MM.1S (cell line): ENCODE measurements at places on chromosomes 4 and X.

DNA sequence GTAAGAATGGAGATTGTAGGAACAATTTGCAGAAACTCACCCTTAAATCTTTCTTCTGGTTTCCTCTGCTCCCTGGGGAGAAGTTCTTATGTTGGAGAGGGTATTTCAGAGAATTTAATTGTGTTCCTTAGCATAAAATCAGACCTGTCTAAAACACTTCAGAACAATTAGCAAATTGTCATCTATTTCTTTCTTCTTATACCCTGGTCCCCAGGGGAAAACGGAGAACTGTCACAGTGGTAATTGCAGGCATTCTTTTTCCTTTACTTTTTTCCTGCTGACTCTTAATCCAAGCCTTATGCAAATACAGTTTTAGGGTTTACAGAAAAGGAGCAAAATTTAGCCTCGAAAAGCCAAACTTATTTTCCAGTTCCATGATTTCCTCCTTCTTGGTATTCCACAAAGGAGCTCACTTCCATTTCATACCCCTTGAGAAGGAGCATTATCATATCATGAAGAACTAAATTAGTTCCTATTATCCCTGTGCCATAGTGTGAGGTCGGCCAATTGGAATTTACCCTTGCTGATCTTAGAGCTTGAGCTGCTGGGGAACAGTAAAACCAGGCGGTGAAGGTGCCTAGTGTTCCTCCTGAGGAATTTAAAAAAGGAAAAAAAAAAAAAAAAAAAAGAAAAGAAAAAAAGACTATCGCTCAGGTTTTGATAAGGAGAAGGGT is 173.8 kb downstream of the IL15 start:
- DNase-seq, result no peak

DNA sequence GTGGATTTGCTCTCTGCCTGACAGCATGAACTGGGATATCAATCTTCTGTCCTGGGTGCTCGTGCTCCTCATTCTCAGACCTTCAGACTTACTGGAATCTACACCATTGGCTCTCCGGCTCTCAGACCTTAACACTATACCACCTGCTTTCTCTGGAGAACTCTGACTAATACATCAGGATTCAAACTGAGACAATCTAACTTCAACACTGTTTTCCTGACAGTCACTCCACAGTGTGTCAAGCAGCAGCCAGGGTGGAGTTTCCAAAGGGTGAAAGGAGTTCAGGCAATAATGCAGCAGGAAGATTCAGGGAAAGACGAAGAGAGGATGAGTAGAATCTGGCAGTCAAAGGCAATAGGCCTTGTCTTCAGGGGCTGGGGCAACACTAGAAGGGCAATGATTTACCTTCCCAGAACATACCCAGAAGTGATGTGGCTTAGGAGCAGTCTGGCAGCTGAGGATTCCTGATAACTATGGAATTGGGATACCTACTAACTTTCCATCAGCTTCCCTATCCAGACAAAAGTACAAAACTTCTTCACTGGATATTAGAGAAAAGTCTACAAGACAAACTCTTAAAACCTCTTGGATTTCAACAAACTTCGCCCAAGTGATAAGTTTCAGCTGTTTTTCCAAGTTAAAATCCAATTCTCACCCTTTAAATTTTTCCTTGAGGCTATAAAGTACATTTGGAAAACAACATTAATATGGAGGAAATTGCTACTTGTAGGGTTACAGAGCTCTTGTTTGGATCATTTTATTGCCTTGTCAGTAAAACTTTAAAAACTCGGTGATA is 58.4 kb upstream of the SLIT2 start:
- DNase-seq, result peak; percentile 1

GRCh38 chr4:184196730-184197385 is 20.8 kb downstream of the ENPP6 start:
- DNase-seq, result no peak

- no peak for DNase-seq
These were observed 76.9 kb downstream of the LRRC66 start for GRCh38 chr4:51943221-51943620.

DNA sequence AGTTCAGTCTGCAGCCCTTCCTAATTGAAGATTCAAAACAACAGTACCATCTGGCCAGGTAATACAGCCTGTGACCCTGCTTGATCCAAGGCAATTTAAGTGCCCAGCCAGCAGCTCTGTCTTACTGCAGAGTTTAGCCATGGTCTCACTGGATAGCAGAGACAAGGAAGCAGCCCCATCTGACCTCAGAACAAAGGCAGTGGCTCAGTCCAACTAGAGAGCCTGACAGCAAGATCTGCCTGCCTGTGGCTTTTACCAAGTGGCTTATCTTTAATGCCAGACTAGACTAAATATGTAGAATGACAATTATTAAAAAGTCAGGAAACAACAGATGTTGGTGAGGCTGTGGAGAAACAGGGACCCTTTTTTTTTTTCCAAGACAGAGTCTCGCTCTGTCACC is 293.4 kb downstream of the DTHD1 start:
- DNase-seq, result no peak

- no peak for DNase-seq
These were observed 16.4 kb upstream of the PORCN start for GRCh38 chrX:48492293-48492910.

GRCh38 chrX:138946926-138947325 is 235.4 kb upstream of the FGF13 start:
- DNase-seq, result no peak

DNA sequence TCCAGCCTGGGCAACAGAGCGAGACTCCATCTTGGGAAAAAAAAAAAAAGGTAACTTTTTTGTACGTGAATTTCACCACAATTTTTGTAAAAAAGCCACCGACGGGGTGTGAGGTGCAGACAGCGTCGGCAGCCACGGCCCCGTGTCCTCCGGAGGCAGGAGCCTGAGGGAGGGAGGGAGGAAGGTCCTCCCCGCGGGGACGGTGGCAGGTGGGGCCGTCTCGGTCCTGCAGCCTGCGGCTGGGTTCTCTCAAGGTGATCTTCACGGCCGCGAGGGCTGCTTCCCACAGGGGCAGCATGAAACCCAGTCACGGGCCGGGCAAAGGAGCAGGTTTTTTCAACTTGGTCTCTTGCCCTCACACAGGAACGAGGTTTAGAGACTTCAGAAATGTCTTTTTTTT is 14.0 kb downstream of the PLCXD1 start:
- no peak for DNase-seq

DNA sequence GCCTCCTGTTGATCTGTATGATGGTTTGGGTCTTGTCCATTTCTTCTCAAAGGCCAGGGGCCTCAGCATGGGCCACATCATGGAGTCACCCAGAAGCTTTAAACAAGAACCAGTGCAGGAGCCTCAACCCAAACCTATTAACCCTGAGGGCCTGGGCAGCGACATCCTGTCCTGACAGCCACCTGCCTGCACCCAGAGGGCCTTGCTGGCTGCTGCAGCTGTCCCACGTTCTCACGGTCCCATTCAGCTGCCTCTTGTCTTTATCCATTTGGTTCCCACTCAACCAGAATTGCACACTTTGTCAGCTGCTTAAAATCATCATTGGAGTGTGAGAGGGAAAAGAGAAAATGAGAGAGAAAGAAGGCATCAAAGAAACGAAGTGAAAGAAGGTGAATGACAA is 21.6 kb downstream of the C4orf50 start:
- no peak for DNase-seq

DNA sequence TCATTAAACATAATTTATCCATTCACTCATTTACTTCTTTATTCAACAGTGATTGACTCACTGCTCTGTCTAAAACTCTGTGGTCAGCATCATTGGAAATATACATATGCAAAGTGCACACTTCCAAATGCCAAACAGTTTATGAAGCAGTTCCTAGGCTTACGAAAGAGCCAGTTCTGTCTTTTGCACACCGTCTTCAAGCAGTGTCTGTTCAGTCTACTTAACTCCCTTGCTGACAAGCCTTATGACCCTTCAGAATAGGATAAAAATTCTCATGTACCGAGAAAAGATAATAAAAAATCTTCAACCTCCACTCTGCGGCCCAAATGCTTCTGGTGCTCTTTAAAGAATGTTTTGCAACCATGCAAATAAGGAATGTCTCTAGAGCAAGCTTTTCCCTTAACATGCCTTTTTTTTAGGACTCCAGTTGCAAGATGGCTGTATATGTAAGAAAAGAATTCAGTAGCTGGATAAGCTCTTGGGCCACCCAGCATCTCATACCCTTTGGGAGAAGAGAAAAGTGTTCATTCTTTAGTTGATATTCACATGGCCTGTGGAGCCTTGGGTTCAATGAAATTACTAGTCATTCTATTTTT is 1037.0 kb upstream of the SLIT2 start:
- no peak for DNase-seq

- peak; percentile 17 for DNase-seq
These were observed 103.4 kb upstream of the PAK3 start for GRCh38 chrX:110992611-110993010.

GRCh38 chr4:66340286-66340893 is 670.1 kb upstream of the EPHA5 start:
- no peak for DNase-seq

DNA sequence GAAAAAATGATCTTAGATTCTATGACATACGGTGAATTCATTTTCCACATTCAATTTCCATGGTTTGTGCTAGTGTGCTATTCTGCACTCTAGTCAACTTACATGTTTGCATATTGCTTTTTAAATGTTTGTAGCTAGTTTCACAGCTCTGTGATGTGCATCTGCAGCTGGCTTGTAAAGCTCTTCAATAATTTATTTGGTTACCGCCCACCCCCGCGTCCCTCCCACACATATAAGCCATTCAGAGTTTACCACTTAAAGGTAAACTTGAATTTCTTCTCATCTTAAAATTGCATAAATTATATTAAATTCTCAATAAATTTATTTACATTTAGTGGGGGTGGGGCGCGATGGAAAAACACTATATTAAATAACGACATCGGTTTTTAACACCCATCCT is 291 bp upstream of the NBDY start:
- peak; percentile 41 for DNase-seq

DNA sequence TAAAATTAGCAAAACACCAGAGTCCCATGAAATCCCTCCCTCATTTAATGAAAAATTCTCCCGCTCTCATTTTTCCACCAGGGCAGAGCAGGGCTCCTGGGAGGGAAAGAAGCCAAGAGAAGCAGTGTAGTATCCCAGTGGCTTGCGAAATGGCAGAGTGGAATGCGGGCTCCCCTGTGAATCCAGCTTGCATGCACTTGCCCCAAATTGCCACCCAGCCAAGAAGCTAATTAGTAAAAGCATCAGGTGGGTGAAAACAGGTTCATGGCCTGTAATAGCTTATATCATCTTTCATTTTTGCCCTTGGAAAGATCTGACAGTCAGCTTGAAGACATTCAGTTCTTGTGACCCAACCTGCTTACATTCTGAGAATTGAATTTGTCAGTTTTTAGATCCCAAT is 10.1 kb downstream of the AMOT start:
- no peak for DNase-seq

DNA sequence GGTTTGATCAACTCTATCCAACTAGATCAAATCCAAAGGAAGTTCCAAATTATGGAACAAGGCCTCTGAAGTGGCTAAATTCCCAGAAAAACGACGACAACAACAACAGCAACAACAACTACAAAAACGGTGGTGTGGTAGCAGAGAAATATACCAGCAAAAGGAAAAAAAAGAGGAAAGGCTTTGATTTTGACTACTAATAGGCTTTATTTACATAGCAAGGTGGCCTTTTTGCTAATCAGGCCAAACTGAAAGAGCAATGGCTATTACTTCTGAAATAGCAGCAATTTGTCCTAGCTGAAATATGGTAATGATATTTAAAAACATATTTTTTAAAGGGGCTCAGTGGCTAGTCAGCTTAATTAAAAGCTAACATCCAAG is 40.8 kb upstream of the TMPRSS11E start:
- DNase-seq, result no peak

DNA sequence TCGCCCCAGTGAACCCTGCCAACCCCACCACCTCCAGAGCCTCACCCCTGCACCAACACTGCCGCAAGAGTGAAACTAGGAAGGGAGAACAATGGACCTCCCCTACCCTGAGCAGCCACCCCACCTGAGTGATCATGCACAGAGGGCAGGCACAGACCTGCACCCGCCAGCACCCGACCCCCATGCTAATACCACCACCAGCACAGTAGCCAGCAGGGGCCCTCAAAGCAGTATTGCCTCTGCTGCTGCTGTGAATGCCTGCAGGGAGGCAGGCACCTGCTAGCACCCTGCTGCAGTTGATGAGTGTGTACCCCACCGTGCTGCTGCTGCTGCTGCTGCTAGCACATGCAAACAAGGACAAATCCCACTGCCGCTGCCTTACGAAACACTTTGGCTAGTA is 100.1 kb downstream of the RAB28 start:
- no peak for DNase-seq

- DNase-seq, result no peak
These were observed 4.3 kb downstream of the IL1RAPL1 start for GRCh38 chrX:28591542-28591941.

DNA sequence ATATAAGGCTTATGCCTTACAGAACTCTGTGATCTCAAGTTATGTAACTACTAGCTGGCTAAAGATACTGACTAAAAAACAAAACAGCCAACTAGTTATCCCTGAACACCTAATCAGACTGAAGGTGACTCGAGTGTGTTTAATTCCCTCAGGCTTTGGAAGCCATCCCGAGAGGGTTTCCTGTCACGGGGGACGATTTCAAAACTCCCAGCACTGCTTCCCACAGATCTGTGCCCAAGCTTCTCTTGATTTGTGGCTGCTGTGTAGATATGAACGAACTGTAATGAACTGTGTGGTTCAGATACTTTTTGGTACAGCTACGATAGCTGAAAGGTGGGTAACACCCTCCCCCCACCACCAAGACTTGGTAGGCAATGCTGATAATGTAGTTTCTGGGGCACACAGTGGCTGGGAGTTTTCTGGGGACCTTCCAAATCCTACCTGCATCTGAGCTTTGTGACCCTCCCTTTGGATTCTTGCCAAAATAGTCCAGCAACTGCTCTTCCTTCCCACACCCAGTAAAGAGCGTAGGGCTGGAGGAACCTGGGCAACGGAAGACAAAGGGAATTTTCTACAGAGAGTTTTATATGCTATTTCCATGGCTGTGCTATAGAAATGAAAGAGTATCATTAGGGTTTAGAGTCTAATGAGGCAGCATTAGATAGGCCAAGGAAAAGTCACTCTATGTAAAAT is 148.8 kb downstream of the MGST2 start:
- DNase-seq, result no peak

GRCh38 chr4:106893903-106894302 is 142.2 kb downstream of the DKK2 start:
- DNase-seq, result no peak

DNA sequence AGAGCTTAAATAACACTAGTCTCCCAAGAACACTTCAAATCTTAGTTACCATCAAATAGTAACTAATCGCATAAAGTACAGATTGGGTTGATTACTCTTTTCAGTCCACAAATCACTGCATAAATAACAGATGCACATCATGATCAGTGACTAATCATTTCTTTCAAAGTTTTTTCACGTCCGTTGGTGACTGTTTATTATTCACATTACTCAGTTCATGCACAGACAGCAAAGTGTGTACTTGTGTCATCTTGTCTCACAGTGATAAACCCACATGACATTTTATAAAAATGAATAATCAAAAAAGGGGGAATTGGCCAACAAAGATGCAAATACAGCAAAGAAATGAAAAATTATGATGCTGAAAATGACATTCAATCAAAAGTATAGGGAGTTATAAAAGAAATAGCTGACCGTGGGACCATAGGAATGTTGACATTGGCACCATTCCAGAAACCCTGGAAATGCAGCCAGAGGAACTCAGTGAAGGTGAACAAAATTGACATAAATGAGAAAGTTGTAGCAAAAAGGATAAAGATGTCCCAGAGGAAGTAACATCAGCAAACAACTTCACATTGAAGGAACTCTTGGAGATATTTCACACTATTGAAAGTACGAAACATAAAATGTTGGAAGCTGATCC is 161.5 kb downstream of the SOX3 start:
- no peak for DNase-seq
